HFFc6 (cell line): ENCODE measurements at places on chromosomes 1 and 21. TPM values are rescaled to one million over a fixed set of nuclear protein-coding genes. Genes with fewer than 3 reads are reported as not detected.

The AUNIP gene
- total RNA-seq: 1.6 and 2.8 TPM in 2 replicates

The PLPPR4 gene
- total RNA-seq: 0.43 to 0.66 TPM (median 0.46 TPM) in 3 replicates

The NPHP4 gene
- 5.5 to 6.6 TPM (median 6.1 TPM) in 3 replicates for total RNA-seq

The CYP4A22 gene
- not detected in 3 replicates for total RNA-seq

The B3GALT5 gene
- 0.36 to 0.53 TPM (median 0.41 TPM) in 3 replicates for total RNA-seq

The CD5L gene
- total RNA-seq: not detected in 3 replicates

The LRRC39 gene
- 0.13 to 0.16 TPM (median 0.14 TPM) in 3 replicates for total RNA-seq

The TRAF5 gene
- total RNA-seq: 9.2 to 10.9 TPM (median 9.7 TPM) in 3 replicates

The ITLN2 gene
- total RNA-seq: not detected in 3 replicates

The MYOG gene
- total RNA-seq: not detected in 3 replicates

The KIF14 gene
- 5.4 to 12.5 TPM (median 10.0 TPM) in 3 replicates for total RNA-seq

The S100A7A gene
- not detected in 3 replicates for total RNA-seq

The CD84 gene
- total RNA-seq: not detected in 3 replicates

The FOXE3 gene
- total RNA-seq: not detected in 3 replicates

The TCHHL1 gene
- not detected in 3 replicates for total RNA-seq

The SPRR2G gene
- total RNA-seq: not detected in 3 replicates

The ZNF593OS gene
- total RNA-seq: not detected in 3 replicates

The ASPM gene
- 19.3 and 40.0 TPM in 2 replicates for total RNA-seq

The ZZZ3 gene
- 38.8 to 45.3 TPM (median 41.8 TPM) in 3 replicates for total RNA-seq

The LEPR gene
- total RNA-seq: 13.0 to 21.4 TPM (median 14.9 TPM) in 3 replicates

The CFAP107 gene
- total RNA-seq: not detected in 2 replicates

The FLG2 gene
- not detected in 2 replicates for total RNA-seq

The GPATCH3 gene
- 8.6 to 9.1 TPM (median 8.9 TPM) in 3 replicates for total RNA-seq

The A3GALT2 gene
- total RNA-seq: not detected in 3 replicates

The UTS2 gene
- not detected in 3 replicates for total RNA-seq

The NPHS2 gene
- not detected in 3 replicates for total RNA-seq

The TMEM240 gene
- total RNA-seq: 2.8 to 4.7 TPM (median 3.9 TPM) in 3 replicates

The SLAMF1 gene
- total RNA-seq: not detected in 3 replicates

The ACTL8 gene
- total RNA-seq: not detected in 3 replicates

The BEST4 gene
- total RNA-seq: 0.12 to 0.15 TPM (median 0.12 TPM) in 3 replicates

The MPL gene
- total RNA-seq: not detected in 3 replicates

The TESK2 gene
- total RNA-seq: 0.73 to 1.3 TPM (median 1.1 TPM) in 3 replicates

The OLFML3 gene
- total RNA-seq: 65.4 to 126 TPM (median 79.2 TPM) in 3 replicates

The TFF2 gene
- total RNA-seq: not detected in 3 replicates

The S100A3 gene
- 5.0 to 7.4 TPM (median 5.9 TPM) in 3 replicates for total RNA-seq

The CR1L gene
- 0.36 TPM in 1 of 3 replicates, not detected in the others for total RNA-seq

The PRAMEF15 gene
- total RNA-seq: not detected in 3 replicates

The S100A7 gene
- total RNA-seq: not detected in 3 replicates

The FAM72B gene
- 1.3 and 3.5 TPM in 2 replicates for total RNA-seq

The CYP4Z1 gene
- not detected in 2 replicates for total RNA-seq
